ENCODE measurements at places on chromosomes 4 and X. TPM values are rescaled to one million over a fixed set of nuclear protein-coding genes. Genes with fewer than 3 reads are reported as not detected.
A peak's percentile ranks its signal among the peaks of the same experiment; 100 is the strongest.

- peak; percentile 43 for DNase-seq
Measured at GRCh38 chr4:25913056-25913850, 767 bp upstream of the SMIM20 start.

Gene MAGEB1
- not detected for polyA plus RNA-seq

DNA sequence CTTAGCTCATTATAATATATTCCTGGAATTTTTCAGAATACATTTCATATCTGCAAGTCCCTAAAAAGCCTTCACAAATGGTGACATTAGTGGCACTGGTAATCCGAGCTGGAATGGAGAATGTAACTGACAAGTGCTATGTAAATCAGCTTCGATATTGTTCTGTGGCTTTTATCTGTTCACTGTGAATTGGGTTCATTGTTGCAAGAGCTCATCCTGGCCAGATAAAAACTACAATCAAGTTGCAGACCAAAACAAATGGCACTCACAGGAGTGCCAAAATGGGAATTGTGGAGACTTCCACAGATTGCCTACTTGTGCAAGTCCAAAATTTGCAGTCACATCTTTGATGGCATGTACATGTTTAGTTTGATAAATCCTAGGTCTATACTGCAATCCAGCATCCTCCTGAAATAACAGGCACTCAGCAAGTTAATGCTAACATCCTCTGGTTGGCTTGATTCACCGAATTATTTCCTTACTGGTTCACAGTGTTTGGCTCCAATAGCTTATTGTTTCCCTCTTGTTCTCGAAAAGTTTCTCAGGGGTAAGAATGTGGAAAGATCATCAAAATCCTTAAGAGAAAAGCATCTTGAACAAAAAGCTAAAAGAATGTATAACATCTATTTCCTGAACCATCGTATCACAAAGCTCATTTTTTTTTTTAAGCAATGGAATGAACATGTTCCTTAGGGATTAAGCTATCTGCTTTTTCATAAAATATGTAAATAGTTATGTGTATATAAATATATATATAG lies 904.9 kb downstream of the CENPC start:
- no peak for DNase-seq

DNA sequence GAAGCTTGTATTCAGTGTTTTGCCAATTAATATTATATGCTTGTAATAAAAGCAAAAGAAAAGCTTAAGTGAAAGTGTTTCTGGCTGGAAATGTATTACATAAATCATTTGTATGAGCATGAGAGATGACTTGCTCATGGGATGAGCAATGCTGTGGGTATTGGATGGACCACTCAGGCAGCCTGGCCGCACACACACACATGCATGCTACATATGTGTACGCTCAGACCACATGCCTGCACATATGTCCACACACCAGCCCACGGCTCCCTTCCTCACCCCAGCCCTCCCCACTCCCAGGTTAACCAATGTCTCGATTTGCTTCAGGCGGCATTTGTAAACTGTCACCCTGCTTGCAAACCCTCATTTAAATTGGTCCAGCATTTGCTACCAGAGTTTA lies 55.9 kb downstream of the CPLX1 start:
- DNase-seq = no peak

- DNase-seq = no peak
Measured at GRCh38 chr4:3254302-3255131, 5.6 kb downstream of the MSANTD1 start.

DNA sequence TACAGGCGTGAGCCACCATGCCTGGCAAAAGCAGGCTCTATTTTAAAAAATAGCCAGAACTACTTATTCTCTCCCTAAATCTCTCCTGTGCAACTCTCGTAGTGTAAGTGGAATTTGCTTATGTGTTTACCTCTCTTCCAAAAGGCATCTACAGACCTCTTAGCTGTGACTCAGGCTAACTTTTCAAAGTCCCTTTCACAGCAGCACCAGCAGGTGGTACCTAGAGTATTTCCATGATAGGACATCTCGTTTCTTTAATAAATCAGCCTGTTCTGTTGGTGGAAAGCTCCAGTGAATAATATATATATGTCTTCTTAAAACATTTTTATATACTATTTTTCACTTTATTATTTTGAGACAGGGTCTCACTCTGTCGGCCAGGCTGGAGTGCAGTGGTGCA lies 89.0 kb downstream of the NSUN7 start:
- no peak for DNase-seq

- no peak for DNase-seq
Measured at GRCh38 chrX:64427281-64427680, 32.0 kb upstream of the MTMR8 start.

Gene S100P
- 22.5 TPM for polyA plus RNA-seq

DNA sequence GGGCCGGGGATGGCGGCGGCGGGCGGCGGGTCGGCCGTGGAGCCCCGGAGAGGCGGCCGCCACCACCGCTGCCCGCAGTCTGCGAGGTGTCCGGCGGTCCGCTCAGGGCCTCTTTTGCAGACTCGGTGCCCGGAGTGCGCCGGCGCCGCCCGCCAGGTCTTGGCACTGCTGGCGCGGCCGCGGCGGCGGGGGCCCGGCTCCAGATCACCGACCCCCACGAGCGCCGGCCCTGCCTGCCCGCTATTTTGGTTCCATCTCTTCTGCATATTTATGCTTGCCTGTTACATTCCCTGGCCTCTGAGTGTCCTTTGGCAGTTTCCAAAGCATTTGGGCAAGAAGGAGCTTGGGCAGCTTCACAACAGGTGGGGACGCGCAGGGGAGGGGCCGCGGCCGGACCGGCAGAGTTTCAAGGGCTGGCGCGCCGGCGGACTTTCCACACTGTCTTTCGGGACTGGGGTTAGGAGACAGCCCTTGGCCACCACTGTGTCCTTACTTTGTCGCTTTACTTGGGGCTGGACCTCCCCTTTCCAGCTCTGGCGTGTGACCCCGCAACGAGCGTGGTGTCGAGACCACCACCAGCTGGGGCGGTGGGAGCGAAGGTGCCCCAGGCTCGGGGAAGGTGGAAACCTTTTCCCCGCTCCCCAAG lies 668 bp upstream of the TAPT1 start:
- no peak for DNase-seq

Gene FGG
- 0.27 TPM for polyA plus RNA-seq

Gene CENPE
- 15.7 TPM for polyA plus RNA-seq
